ENCODE measurements at places on chromosomes 6 and 20.

DNA sequence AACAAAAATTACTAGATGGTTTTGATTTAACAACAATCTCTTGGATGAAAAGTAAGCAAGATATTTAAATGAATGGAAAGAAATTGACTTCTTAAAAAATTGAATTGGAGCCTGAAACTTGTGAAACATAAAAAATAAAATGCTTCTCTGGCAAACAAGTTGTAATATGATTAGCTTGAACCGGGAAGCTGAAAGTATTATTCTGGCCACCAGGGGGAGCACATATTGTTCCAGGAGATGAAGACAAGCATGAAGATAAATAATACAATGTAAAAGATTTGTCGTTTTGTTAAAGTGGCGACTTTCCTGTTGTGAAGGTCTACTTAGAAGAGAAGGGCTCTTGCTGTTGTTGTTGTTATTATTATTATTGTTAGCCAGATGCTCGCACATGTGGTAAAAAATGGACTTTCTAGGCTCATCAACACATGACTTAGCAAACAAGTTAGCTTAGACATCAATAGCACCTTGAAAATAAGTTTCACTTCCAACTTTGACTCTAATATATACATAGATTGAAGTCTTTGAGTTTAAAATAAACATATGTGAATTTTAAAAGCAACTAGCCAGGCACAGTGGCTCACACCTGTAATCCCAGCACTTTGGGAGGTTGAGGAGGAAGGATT is 14.2 kb downstream of the PAX1 start:
- DNase-seq, result no peak

- DNase-seq, result peak; percentile 38
These were observed 1.2 kb downstream of the ARFGAP1 start for GRCh38 chr20:63273635-63274380.

DNA sequence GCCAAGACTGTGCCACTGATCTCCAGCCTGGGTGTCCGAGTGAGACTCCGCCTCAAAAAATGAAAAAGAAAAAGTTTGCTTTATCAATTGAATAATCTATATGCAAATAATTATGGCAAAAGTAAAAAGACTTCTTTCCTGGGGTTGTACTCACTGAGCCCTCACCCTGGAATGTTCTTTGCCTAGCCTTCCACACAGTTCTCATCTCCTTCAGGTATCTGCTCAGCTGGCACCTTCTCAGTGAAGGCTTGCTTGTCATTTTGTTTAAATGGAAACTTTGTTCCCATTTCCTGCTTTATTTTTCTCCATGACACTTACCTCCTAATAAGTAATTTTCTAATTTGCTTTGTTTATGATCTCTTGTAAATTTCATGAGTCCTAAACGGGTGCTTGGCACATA is 96.7 kb downstream of the SGK1 start:
- DNase-seq, result no peak

DNA sequence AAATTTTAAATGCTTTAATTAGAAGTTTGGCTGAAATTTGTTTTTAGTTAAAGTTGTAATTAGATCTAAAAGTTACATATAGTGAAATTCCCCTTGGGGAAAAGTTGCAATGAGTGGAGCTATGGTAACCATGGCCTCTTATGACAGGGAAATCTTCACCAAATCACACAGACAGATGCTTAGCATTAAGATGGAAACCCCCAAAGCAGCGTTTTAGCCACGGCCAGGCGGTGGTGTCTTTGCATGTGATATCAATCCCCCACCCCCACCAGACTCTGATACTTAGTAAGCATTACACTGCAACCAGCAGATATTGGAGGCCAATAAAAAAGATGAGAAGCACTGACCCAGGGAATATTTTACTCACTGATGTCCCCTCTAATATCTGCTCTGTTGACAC is 75.7 kb downstream of the REPS1 start:
- DNase-seq, result no peak

DNA sequence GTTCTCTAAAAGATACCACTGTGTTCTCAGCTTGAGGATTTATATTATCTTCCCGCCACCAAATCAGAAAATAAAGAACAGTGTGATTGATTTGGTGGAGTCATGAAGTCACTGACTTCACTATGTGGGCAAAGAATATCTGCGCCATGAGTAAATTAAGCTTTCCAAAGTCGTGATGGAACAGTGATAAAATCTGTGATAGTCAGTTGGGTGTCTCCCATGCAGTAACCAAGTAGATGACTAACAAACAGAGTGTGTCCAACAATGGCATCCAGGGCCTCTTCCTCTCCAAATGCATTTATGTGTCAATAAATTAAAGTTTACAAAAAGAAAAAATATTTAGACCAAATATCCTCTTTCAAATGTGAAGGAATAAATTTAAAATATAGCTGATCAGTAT is 87.0 kb upstream of the DST start:
- DNase-seq, result peak; percentile 31

- no peak for DNase-seq
These were observed 80.3 kb upstream of the HMGCLL1 start for GRCh38 chr6:55659304-55659703.

DNA sequence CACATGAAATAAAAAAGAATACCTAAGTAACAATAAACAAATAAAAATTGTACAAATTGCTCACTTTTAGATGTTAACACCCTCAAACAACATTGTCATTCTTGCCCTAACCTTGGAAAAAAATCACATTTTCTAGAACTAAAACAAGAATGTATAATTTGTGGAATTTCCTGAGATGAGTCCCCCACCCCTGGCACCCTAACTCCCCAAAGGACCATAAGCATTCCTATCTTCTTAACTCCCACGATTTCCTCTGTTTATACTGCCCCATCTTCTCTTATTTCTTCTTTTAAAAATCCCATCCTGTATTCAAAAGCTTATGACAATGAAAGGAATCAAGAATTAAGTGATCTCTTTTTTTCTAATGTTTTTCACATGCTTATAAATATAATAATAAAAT is 70.9 kb downstream of the IBTK start:
- DNase-seq, result no peak

GRCh38 chr6:155227046-155227445 is 36.8 kb upstream of the CLDN20 start:
- DNase-seq, result no peak

- DNase-seq, result no peak
These were observed 1.2 kb downstream of the PDE7B start for GRCh38 chr6:135852746-135853145.

DNA sequence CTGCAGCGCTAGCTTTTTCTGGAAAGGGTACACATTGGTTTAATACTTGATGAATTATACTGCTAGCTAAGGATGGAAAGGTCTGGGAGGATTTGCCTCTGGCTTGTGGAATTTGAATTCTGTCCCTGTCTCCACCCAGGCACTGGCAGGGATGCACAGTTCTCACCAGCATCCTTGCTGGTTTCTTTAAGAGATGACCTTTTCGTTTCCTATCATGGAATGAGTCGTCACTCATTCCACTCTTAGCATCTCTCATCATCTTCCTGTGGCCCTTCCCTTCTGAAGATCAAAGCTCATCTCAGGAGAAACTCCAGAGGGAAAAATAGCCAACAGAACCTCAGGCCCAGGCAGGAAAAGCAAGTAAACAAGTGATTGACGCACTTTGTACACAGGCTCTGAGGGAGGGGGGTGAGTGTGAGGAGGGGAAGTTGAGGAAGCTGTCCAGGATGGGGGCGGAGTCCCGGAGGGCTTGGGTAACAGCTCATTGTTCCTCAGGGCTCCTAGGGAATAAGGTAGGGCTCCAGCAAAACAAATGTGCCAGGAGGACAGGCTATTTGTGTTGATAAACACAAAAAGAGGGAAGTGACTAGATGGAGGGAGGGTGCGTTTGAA is 25.7 kb upstream of the SAYSD1 start:
- DNase-seq, result no peak

GRCh38 chr6:1554476-1555310 is 55.0 kb upstream of the FOXC1 start:
- no peak for DNase-seq

GRCh38 chr6:165049362-165049761 is 260.0 kb downstream of the C6orf118 start:
- no peak for DNase-seq

GRCh38 chr20:11350126-11351005 is 567.3 kb upstream of the BTBD3 start:
- no peak for DNase-seq

DNA sequence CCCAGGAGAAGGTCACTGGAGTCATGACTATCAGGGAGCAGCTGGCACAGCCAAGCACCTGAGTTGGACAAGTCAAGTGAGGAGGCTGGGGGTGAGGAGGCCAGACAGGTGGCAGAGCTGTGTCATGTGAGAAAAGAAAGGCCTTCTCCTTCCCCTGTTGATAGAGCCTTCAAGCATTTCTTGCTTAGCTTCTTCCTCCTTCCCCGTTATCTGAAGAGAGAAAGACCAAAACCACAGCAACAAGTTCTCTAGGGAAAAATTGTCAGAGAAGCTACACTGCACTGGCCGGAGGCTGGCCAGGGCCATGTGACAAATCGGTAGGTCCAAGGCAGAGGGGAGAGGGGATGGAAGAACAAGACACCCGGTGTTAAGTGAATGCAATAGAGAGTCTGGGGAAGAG is 202.1 kb upstream of the PRDM1 start:
- no peak for DNase-seq

DNA sequence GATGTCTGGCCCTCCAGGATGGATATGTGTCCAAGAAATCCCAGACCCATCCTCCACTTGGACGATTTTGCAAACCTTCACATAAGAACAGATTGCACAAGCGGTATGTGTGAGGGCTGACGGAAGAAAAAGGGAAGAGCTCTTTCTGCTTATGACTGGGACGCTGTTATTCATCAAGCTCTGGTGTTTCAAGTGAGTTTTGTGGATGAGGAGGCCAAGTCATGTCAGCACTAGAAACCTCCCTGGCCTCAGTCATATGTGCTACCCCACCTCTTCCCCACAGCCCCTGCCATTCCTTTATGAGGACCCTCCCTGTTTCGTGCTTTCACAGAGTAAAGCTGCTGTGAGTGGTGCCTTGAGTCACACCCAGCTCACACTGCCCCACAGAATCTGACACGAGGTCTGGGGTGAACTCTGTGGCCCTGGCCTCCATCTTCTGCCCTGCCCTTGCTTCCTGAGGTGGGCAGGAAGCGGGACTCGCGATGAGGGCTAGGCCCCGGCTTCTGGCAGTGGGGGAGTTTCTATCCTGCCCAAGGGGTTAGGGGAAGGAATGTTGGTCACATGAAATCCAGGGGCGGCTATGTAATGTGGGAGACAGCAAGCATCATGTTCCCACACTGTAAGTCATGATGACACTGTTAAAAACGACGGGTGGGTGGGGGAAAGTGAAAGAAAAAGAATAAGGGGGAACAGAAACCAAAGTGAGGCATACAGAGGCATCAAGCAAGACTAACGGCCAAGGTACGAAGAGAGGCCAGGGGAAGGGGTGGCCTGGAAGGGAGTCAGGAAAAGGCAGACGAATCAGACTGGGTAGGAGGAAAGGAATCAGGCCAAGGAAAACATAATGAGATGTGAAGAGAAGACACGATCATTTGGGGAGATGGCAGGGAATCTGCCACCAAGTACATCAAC is 78.1 kb downstream of the PRDM1 start:
- no peak for DNase-seq

- peak; percentile 79 for DNase-seq
These were observed 1.9 kb upstream of the BMP2 start for GRCh38 chr20:6765469-6766058.

- DNase-seq, result no peak
These were observed 95.9 kb upstream of the ADGRF1 start for GRCh38 chr6:47138046-47138445.

DNA sequence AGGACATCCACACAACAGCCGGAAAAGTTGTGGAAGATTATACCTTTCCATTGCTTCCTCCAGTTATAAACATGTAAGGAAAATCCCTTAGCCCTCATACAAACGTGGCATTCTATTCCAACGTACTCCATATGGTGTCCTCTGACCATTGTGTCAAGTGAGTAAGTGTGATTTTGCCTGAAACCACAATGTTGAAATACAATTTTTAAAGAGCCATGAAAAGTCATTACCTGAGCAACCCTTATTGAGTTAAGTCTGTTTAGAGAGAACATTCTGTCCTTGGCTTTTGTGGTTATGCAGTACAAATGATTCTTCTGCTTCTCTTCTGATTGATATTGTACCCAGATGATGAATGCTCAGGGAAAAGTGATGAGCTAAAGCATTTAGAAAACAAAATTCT is 530.1 kb downstream of the HAO1 start:
- no peak for DNase-seq

- DNase-seq, result no peak
These were observed 174.4 kb upstream of the NOX3 start for GRCh38 chr6:155630085-155630484.

DNA sequence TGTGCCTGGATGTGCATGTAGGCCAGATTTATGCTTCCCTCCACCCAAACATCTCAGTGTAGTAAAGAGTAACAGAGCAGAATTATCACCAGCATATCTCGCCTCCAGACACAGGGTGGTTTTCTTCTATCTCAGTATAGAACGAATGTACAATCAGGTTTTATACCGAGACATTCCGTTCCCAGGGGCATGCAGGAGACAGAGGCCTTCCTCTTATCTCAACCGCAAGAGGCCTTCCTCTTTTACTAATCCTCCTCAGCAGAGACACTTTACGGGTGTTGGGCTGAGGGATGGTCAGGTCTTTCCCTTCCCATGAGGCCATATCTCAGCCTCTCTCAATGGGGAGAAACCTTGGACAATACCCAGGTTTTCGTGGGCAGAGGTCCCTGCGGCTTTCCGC is 36.4 kb upstream of the MC3R start:
- no peak for DNase-seq

DNA sequence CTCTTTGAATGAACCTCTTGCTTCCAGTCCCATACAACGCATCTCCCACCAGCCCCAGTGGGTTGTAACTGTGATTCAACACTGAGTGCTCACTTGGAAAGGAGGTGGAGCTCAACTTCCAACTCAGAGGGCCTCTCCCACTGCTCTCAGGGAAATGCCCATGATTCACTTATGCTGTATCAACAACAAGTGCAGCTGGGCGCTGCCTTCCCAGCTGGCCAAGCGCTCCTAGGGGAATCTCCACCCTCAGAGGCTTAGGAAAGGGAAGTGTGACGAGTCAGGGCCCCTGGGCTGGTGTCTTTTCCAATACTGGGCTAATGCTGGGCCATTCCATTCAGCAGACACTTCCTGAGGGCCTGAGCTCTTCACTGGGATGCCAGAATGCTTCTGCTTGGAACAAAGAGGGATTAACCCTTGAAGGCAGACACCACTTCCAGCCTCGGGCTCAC is 8.1 kb upstream of the OCSTAMP start:
- DNase-seq, result peak; percentile 64

GRCh38 chr6:82761674-82762345 is 303.8 kb downstream of the UBE3D start:
- DNase-seq, result no peak

- no peak for DNase-seq
These were observed 13.9 kb upstream of the ABHD16B start for GRCh38 chr20:63847237-63848002.

GRCh38 chr6:25833136-25833535 is 1.3 kb upstream of the SLC17A1 start:
- DNase-seq, result no peak

DNA sequence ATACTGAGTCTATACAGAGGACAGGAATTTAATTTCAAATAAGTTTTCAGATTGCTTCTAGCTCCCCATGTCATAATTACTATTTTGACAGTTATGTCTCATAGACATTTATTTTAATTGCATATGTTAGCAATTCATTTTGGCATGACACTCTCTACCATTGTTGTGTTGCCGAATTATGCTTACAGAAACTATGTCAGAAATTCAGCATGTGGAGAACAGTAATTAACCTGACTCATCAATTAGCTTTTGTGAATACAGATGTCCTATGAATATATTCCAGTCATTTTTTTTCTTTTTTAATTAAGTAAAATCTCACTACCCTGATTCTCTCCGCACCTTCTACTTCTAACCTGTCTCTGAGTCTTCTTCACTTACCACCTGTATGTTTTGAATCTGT is 105.1 kb downstream of the NKAIN2 start:
- no peak for DNase-seq
